ENCODE measurements at places on chromosomes 7 and 10.

DNA sequence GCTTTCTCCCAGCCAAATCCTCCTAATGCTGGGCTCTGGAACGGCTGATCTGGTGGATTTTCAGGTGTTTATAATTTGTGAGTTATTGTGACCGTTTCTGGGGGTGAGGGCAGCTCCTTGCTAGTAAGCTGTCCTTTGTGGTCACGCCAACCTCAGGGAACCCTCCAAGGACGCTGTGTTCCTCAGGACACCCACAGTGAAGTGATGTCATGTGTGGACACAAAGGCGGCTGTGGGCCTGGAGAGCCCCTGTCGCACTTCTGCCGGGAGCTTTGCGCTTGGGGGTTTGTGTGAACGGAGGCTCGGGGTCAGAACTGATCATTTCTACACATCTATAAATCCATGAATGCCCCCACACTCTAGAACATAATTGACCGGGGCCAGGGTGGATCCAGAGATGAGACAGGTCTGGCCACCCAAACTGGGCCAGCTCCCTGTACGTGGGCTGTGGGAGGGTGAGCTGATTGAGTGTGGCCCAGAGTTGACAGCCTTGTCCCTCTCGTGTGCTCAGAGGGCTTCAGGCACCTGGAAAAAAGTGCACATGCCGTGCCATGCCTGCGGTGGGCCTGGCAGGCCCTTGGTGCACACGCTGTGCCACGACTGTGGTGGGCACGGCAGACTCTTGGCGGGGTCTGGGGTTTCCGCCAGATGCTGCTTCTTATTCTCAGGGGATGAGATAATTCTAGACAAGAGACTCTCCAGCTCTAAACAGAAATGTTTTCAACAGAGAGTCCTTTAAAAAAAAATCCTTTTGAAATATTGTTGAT lies 130.2 kb downstream of the VIPR2 start:
- no peak for DNase-seq

DNA sequence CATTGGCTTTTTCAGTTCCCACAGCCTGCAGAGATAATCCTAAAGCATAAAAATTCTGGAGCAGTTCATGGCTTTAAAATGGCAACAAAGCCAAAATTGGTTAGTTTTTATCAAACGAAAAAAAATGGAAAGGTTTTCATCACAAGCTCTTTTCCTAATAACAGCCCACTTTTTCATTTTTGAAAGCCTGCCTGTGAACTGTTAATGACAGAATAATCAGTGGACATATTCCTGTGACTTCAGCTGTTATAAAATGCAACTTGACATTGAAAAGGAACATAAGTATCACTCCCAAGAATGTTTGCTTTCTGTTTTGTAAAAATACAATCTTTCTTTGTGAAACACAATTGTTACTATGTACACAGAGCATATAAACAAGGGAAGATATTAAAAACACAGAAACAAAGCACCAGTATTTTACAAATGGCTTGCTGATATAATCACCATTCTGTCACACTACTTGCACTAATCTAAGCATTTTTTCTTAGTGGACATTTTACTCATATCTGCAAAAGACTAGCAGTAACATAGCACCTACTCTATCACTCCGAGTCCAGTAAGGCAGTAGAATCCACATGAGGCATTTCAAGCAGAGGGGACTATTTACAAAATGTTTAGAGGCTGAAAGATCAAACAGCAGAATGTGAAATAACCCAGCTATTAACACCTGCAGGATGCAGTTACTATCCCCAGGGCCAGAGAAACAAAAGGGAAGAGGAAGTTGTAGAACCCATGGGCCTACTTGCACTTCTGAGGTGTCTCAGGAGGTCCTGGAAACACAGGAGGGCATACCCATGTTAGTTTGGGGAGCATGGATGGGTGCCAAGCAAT lies 26.4 kb downstream of the MACC1 start:
- no peak for DNase-seq

DNA sequence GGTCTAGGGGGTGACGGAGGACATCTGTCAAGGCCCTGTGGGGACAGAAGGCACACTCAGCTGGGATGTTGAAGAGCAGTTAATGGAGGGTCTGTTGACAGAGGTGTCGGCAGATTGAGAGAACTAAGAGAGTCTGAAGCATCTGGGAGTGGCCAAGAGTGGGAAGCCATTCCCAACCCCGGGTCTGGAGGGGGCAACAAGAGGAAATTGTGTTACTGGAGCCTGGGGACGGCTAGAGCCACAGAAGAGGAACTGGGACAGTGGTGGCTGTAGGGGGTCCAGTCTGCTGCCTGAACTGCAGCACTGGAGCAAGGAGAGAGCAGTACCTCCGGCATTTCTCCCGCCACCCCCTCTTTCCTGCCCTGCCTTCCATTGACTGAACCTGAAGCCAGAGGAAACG lies 136.6 kb downstream of the CHN2 start:
- no peak for DNase-seq

DNA sequence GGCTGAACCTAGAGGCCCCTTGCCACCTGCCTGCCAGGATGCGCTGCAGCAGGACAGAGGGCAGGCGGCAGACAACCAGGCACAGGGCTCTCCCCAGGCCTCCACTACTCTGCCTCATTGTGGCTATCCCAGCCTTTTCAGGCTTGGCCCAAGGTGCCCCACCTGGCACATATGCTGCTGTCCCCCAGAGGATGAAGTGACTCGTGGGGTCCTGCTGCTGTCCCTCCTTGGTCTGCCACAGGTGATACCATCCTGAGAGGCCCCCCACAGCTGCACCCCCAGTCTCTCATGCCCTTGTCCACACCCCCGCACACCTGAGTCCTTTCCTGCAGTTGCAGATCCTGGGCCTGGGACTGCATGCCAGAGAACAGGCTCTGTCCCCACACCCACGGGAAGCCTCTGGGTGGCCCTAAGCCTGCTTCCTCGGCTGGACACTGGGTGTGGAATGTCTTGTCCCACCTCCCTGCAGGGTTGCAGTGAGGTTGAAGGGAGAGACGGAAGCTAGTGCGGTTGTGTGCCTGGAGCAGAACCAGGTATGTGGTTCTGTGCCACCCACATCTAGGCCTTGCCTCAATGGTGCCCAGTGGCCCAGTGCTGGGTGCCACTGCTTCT lies 55.3 kb downstream of the RASGEF1A start:
- DNase-seq: no peak

GRCh38 chr10:120105001-120105400 lies 212.5 kb downstream of the SEC23IP start:
- no peak for DNase-seq

DNA sequence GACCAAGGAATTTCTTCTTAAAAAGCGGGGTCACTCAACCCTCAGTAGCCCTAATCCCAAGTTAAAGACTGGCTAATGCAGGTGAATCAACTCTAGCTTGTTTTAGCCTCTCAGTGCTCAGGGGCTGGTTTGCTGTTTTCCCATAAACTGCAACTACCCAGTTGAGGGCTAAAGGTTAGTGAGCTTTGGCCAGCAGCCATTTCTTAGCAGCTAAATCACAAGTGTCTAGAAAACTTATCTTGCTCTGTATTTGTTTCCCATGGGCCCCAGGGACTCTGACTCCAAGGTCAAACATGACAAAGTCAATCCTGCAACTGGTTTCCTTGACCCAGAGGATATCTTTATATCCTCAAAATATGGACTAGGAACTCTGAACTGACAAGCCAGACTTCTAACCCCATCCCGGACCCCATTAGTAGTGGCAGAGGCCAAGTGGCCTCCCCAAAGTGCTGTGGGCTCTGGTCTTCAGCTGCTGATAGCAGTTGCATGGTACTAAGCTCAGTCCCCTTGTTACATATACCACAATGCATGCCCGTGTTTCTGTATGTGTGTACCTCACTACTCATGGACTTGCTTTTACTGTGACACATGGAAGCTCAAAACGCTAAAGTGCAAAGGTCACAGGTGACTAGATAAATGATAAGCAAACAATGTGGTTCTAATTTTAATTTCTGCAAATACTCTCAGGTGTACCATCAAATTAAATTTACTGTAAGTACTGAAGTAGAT lies 793.0 kb upstream of the IGFBP3 start:
- DNase-seq: no peak

GRCh38 chr7:92042056-92042737 lies 92.1 kb downstream of the CYP51A1 start:
- no peak for DNase-seq

DNA sequence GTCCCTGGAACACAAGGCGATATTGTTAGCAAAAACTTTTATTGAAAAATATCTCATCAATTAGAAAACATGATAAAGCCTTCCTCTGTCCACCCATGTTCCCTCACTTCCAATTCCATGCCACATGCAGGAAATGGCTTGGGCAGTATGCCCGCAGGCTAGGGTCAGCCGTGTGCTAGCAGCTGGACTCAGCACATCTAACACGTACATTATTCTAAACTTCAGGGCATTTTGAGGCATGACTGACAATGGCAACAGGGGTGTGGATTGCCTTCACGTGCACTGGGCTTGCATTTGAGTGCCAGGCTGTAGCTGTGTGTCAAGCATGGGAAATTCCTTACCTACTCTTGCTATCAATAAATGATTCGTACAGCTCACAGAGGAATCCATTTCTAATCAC lies 642.1 kb downstream of the INHBA start:
- DNase-seq: no peak

DNA sequence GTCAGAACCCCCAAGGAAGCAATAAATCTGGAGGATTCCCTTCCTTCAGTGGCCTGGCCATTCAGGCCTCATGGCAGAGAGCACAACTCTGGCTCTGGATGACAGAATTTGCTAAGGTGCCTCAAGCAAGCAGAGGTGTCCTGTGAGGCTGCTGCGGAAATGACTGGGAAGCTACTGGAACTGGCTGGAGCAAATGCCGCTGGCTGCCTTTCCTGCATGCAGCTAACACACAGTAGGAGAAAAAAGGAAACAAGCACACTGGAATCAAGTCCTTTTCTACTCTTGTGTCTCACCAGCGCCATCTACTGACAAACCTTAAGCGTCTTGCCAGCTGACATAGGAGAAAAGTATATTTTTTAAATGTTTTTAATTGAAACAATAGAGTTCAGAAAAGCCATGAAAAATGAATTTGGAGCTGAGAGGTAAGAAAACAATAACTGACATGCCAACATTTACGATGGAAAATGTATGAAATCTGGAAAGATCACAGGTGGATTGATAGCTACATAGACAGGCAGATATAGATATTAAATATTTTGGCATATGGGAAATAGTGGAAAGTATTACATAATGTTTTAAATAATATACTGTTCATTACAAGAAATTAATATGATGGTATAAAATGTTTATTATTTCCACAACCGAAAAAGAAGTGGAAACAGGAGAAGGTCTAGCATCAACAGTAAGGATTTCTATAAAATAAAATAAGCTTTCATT lies 951.6 kb downstream of the ANKRD7 start:
- no peak for DNase-seq

DNA sequence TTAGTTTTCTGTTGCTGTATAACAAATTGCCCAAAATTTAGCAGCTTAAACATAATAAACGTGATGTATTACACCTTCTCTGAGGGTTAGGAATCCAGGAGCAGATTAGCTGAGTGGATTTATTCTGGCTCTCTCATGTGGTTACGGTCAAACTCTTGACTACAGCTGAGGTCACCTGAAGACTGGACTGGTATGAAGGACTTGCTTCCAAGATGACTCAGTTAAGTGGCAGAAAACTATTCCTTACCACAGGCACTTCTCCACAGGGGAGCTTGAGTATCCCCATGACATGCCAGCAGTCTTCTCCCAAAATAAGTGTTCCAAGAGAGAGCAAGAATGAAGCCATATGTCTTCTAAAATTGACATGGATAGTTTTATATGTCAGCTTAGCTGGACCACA lies 957.2 kb upstream of the GHITM start:
- DNase-seq: no peak

GRCh38 chr10:93417266-93417665 lies 64.9 kb downstream of the MYOF start:
- DNase-seq: no peak

DNA sequence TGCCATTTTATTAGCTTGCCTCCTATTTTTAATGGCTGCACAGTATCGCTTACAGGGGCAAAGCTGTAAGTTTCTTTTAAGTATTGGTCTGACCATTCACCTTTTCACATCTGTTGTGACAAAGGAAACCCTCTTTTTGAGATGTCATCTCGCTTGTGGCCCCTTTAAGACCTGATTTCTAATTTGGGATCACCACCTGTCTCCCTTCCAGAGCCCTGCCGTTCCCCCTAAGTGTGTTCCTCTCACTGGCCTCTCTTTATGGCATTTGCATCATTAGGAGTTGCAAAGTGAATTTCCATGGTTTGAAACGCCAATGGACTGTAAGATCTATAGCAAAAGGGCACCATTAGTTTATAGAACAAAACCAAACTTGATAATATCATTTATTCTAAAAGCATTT lies 1.4 kb downstream of the EPDR1 start:
- DNase-seq: no peak

- DNase-seq: no peak
Measured at GRCh38 chr10:105769248-105770184, 1128.4 kb downstream of the SORCS3 start.

DNA sequence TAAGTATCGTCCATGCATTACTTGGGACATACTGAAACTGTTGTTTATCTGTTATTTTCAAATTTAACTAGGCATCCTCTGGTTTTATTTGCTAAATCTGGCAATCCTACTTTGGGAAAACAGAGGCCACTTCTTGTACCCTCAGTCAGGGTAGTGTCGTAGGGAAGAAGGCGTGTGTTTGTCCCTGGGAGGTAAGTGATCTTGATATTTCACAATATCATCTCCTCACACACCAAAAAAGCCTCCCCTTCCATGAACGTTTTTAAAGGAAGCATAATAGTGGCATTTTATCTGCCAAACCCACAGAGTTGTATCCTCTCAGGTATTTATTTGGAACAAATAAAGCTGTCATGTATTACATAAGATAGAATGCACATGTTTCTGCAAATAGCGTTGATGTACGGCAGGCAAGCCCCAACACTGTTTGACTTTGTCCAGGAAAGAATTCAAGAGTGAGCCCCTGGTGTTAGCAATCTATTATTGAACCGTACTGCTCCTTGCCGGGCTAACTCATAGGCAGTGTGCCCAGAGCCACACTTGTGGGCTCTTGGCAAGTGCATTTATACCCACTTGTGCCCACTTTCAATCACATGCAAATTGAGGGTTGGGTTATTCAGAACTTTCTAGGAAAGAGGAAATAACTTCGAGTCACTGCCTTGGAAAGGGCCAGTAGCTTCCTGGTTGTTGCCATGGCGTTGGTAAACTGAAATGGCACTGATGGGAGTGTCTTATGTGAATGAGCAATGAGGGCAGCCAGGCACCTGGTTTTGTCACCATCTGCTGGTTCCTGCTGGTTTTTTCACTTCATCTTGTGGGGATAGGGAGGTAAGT lies 266.0 kb downstream of the USP6NL start:
- DNase-seq: no peak

GRCh38 chr10:82463614-82464013 lies 588.6 kb downstream of the NRG3 start:
- no peak for DNase-seq

- DNase-seq: no peak
Measured at GRCh38 chr10:99945263-99945662, 64.5 kb downstream of the DNMBP start.
